ENCODE measurements at places on chromosomes 16 and 17.
A peak's percentile ranks its signal among the peaks of the same experiment; 100 is the strongest.

- DNase-seq = no peak
These were observed 108.4 kb downstream of the SYCE1L start for GRCh38 chr16:77307426-77308162.

- DNase-seq = no peak
These were observed 10.2 kb downstream of the DPEP1 start for GRCh38 chr16:89623511-89624261.

DNA sequence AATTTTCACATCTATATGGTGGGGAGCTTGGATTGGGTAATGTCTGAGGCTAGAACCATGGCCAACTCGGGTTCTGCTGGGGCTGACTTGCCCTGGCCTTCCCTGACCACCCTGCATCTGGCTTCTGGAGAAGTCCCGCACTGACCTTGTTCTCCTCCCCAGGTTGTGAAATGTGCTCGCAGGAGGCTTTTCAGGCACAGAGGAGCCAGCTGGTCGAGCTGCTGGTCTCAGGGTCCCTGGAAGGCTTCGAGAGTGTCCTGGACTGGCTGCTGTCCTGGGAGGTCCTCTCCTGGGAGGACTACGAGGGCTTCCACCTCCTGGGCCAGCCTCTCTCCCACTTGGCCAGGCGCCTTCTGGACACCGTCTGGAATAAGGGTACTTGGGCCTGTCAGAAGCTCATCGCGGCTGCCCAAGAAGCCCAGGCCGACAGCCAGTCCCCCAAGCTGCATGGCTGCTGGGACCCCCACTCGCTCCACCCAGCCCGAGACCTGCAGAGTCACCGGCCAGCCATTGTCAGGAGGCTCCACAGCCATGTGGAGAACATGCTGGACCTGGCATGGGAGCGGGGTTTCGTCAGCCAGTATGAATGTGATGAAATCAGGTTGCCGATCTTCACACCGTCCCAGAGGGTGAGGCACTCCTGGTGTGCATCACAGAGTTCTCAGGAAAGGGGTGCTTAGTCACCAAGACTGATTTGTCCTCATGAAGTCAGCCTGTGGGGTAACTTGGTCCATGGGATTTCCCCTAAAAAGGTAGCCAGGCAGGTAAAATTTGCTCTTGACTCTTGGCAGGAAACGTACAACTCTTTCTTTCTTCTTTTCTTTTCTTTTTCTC lies 6.1 kb downstream of the NOD2 start:
- peak; percentile 49 for DNase-seq

GRCh38 chr16:81431554-81432353 lies 12.9 kb upstream of the CMIP start:
- no peak for DNase-seq

DNA sequence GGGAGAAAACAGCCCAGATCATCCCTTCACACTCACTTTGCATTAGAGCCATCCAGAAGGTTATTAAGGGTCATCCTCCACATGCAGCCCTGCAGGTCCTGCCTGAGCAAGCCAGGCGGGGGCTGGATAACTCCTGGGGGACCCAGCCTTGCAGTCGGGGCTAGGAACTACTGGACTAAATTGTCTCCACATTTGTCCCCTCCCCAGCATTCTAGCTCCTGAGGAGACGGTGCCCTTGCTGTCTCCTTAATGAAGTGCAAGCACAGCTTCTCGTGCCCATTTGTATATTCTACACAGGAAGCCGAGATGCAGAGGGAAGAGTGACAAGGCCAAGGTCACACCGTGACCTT lies 185.2 kb downstream of the C16orf95 start:
- DNase-seq = no peak

DNA sequence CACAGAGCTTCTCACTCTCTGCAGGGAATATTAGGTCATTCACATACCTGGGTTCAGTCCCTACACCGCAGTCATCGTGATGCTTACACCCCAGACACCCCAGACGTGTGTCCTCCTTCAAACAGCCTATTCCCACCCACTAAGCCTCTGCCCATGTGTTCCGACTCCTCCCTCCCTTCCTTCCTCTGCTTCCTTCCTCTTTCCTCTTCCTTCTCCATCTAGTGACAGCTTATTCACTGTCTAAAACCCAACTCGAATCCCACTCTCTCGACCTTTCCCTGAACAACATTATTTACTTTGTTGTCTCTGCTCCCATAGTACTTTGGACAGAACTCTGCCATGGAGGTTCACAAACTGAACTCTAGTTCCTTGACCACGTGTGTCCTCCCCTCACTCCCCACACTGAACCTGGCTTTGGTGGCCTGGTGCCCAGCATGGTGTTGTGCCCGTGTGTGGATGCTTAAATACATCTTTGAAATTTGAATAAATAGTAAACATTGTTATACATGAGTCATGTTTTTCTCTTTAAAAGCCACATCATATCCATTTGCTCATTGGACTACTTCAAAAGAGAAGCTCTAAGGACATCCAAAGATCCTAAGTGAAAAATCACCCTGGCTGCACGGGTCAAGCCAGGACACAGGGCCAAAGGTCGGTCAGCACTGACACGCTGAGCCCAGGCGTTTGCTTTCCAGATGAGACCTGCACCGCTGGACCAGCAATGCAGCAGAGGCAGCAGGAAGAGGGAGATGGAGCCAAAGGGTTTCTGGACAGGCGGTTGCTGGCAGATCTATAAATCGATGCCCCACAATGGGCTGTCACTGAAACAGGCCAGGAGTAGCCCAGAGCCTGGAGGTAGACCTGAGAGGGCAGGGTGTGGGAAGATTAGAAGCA lies 14.1 kb upstream of the G6PC1 start:
- DNase-seq = no peak

DNA sequence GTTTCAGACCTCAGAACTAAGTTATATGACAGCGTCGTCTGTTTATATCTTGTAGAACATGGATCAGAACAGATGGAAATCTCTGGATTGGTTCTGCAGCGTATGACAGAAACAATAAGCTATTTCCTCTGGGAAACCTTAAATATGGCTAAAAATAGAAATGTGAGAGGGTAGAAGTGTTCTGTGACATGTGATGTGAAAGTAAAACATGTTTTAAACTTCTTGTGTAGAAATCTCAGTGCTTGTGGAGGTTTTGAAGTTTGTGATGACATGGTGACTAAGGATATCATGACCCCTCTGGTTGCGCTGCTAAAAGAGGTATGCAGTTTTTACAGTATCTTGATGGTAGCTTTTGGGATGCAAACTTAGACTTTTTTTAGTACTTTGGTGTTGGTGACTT lies 2.8 kb downstream of the HEATR3 start:
- DNase-seq = no peak

DNA sequence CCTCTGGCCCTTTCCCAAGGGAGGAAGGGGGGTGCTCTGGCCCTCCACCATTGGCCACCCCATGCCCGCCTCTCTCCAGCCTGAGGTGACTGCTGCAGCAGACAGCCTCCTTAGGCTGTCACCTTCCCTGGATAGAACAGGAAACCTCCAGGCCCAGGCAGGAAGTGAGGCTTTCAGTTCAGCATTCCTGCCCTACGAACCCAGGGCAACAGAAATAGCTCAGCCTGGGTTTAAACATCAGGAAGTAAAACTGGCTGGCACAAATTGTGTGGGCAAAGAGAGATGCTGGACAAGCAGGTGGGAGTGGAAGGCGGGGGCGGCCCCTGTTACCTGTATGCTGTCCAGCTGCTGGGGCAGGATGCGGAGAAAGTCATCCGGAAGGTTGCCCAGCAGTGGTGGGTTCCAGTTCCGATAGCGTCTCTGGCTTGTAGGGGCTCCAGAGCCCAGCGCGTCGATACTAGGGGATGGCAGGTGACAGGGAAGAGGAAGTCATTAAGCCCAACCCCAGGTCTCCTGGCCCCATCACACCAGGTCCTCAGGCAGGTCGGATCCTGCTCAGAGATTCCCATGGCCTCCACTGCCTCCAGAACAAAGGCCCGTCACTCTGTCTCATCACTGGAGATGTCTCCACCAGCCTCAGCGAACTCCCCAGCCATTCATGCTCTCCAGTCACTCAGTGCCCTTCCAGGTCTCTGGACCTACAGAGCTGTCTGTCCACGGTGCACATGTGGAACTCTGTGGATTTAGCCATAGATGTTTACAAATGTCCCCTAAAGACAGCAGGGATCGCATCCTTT lies 23.6 kb upstream of the MRPS23 start:
- DNase-seq = no peak
